ENCODE measurements at places on chromosomes 16 and 17.

DNA sequence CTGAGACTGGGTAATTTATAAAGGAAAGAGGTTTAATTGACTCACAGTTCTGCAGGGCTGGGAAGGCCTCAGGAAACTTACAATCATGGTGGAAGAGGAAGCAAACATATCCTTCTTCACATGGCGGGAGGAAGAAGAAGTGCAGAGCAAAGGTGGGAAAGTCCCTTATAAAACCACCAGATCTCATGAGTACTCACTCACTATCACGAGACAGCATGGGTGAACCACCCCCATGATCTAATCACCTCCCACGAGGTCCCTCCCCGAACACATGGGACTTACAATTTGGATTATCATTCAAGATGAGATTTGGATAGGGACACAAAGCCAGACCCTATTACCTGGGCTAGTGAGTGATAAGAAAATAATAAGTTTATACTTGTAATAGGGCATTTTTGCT is 70.6 kb upstream of the HS3ST2 start:
- no peak for DNase-seq

GRCh38 chr16:84138824-84139627 is 6.0 kb downstream of the HSDL1 start:
- peak; percentile 43 for DNase-seq

DNA sequence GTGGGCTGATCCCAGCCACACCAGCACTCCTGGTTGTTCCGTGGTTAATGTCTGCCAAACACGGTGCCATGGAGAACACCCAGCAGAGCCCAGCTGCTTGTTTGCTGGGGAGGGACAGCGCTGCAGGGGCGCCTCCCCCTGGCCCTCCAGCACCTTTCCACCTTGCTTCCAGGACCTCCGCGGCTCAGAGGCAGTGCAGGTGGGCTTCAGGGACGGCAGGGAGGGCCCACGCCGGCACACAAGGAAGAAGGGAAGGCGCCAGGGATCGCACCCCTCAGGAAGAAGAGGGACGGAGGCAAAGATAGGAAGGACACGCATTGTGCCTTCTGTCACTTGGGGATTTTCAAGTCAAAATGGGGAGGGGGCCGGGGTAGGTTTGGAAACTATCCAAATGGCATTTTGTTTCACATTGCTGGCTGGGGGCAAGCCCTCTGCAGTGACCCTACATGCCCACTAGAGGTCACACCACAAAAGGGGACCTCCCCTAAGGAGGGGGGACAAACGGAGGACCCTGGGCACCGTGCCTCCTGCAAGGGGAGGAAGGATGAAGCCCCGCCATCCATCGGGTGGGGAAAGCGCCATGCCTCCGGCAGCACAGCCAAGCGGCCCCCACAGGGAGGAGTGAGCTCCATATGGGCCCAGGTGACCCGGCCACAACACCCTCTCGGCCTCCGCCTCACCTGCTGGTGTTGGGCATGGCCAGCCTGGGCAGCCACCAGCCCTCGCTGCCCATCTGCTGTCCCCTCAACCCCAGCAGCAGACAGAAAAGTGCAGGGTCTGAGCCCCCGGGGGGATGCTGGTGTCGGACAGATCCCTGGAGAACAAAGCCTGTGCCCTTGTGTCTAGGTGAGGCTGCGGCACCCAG is 7.5 kb upstream of the C16orf95 start:
- peak; percentile 2 for DNase-seq

DNA sequence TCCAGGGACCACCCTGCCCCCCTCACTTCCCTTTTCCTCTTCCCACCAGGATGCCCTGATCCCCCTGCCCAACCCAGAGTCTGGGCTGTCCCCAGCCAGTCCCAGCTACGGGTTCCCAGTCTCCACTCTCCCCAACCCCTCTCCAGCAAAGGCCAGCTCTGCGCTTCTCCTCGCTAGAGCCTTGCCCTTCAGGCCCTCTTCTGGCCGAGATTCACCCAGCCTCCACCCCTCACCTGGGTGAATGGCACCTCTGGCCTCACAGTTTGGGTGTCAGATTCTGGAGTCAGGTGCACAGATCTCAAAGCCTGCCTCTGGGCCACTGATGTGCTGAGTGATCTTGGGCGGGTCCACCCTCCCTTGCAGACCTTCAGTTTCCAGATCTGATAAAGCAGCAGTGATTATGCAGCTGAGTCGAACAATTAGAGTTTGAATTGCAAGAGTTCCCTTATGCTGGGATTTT is 185.6 kb upstream of the TNRC6C start:
- no peak for DNase-seq

GRCh38 chr17:27545562-27546229 is 85.3 kb upstream of the LGALS9 start:
- DNase-seq = peak; percentile 75

DNA sequence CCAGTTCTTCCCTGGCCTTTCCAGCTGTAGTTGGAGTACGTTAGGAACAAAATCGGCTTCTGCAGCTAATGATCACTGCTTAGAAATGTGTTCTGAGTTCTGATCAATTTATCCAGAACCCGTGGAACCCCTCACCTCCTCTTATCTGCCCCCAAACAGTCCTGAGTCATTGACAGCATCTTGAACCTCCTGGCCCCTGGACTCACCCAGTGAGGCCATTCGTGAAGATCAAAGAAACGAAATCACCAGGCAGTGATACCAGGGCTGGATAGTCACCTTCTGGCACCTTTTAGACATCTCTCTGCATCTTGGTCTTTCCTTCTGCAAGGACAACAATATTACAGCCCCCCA is 17.0 kb upstream of the EXOC7 start:
- no peak for DNase-seq

DNA sequence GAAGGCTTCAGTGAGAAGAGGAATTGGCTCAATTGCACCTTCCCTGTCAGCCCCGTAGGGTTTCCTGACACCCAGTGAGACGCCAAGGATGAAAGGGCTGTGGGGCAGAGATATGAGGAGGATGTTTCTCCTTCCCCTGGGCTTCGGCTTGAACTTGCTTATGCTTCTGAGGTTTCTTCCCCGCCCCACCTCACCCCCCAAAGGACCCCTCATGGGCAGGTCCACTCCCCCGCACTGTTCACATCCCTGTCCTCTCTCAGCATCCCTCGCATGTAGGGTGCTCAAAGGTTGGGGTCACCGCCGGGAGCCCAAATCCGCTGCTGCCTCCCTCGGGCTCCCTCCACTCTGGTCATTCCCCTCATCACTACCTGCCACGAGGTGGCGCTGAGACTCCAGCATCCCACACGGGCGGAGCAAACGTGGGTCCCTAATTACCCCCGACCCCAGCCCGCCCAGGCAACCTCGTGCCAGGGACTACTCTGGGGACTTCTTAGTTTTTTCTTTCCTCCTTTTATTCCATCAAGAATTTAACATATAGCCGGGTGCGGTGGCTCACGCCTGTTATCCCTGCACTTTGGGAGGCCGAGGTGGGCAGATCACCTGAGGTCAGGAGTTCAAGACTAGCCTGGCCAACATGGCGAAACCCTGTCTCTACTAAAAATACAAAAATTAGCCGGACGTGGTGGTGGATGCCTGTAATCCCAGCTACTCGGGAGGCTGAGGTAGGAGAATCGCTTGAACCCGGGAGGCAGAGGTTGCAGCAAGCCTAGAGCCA is 3.3 kb upstream of the TRARG1 start:
- no peak for DNase-seq

- DNase-seq = no peak
Observed at GRCh38 chr16:19132898-19133297, 19.1 kb downstream of the ITPRIPL2 start.

DNA sequence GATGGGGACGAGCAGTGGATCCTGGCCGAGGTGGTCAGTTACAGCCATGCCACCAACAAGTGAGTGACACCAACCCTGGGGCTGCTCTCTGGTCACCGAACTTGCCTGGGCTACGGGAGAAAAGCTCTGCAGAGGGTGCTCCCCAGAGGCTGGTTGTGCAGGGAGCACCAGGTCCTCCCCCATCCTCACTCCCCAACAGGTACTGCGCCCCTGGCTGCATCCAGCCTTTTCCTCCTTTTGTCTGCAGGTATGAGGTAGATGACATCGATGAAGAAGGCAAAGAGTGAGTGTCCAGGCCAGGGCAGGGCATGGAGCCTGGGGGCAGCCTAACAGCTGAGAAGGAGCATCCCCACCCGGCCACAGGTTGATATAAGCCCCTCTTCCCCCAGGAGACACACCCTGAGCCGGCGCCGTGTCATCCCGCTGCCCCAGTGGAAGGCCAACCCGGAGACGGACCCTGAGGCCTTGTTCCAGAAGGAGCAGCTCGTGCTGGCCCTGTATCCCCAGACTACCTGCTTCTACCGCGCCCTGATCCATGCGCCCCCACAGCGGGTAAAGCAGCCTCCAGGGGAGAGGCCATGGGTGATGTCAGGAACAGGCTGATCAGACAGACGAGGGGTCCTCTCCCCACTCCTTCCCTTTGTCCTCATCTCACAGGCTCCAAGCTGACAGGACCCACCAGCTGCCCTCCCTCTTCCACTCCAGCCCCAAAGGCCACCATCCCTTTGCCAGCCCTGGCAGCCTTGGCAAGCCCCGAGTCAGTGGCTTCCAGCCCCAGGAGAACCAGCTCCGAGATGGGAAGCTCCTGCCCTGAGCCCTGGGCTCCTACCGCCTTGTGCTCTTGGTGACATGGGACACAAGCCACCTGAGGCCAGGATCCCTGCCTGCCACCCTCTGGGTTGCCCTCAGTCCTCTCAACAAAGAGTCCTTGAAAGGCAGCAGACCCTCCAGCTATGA is 6.2 kb downstream of the SULT1A2 start:
- DNase-seq = no peak

DNA sequence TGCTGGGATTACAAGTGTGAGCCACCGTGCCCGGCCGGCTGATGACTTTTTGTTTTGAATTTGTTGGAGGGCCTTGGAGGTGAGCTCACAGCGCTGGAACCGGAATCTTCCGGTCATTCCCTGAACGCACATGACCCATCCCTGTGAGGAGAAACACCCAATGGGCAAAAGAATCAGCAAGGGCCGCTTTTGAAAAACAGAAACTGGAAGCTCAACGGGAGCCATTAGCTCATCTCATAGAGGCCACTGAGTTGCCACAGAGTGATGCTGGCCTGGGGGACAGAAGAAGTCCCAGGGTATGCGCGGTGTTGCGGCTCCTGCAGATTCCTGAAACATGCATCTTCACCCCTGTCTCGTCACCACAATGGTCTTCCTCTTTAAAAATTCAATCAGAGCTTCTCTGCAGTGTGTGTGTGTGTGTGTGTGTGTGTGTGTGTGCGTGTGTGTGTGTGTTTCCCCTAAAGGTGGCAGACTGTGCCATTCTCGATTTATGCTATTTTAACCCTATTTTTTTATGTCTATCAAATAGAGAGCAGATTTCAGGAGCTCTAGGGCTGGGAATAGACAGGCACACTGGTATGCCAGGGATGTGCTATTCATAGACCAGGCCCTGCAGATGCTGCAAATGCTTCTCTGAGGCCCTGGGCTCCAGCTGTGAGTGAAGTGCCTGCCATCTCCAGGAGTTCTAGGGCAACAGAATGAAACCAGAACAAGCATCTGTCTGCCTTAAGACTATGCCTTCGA is 68.3 kb downstream of the MARCHF10 start:
- DNase-seq = no peak

- DNase-seq = peak; percentile 97
Observed at GRCh38 chr17:17921192-17922069, 50.8 kb downstream of the TOM1L2 start.

DNA sequence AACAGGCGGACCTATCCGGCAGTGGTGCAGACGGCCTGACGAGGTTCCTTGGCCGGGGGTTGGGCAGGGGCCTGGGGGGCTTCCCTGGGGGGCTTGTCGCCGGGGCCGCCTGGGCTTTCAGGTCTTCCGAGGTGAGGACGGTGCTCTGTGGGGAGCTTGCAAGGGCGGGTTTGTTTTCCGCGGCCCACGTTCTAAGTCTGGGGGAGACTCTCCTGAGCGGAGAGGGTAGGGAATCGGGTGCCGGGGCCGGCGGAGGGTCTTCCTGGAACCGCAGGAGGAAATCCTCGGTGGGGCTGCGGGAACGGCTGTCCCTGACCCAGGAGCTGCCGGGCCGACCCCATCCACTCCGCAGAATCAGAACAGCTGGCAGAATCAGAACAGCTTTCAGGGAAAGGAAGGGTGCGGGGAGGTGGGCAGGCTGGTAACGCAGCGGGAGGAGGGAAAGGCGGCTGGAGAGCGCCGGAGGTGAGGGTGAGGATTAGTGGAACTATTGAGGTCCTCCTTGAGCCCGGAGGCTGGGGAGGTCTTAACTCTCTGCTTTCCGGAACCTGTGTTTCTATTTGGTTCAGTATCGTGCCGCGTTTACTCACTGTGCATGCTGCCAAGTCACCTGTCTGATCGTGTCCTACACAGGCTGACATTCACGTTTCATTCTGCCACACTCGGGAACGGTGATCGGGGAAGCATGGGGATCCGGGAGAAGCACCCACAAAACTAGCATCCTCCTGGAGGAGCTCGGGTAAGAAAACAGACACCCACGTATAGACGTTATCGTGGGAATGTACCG is 28.9 kb downstream of the CPSF4L start:
- no peak for DNase-seq

GRCh38 chr17:51166198-51166986 is at the start of gene NME2:
Gene NME2, plus strand, starts transcription at chr17:51166411. Its CDS starts 420 bp downstream, at chr17:51166831.
- peak; percentile 64 for DNase-seq

- DNase-seq = no peak
Observed at GRCh38 chr17:33964344-33964979, 290.6 kb upstream of the CCL2 start.

DNA sequence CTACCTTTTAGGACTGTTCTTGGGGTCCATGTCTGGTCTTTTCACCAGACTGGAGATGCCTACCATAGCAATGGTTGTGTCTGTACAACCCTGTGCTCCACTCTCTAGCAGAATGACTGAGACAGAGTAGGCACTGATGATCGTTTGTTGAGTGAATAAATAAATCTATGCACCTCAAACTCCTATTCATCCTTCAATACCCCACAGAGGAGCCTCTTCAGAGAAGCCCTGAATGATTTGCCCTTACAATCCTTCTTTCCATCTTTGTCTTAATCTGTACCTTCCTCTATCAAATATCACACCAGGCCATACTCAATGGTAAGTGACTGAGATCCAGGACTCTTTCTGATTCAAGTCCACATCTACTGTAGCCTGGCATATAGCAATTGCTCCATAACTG is 23.3 kb downstream of the PIMREG start:
- DNase-seq = no peak

GRCh38 chr16:12345349-12345748 is 368.8 kb downstream of the SNX29 start:
- DNase-seq = no peak

- DNase-seq = no peak
Observed at GRCh38 chr16:22721511-22722100, 92.4 kb upstream of the HS3ST2 start.

DNA sequence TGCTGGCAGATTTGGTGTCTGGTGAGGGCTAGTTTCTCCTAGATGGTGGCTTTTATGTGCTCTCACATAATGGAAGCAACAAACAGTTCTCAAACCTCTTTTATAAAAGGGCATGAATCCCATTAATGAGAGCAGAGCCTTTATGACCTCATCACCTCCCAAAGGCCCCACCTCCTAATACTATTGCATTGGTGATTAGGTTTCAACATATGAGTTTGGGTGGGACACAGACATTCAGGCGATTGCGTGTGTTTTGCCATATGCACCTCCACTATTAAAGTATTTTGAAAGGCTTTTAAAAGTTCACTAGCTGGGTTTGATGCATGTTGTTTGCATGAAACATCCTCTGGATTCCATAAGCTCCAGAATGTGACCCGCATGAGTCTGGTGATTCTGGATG is 24.4 kb upstream of the DNAJA2 start:
- DNase-seq = no peak
